Stimulated activated CD4-positive, alpha-beta T cell treated with anti-CD3 and anti-CD28 coated beads, Interleukin-4, amount 100 ng/mL, for 4 hours (primary cell): ENCODE measurements at places on chromosomes 13 and 19.

- DNase-seq = peak; percentile 29
Observed at GRCh38 chr19:55251341-55252081, 7.3 kb downstream of the PPP6R1 start.

GRCh38 chr13:68588623-68589022, 1358.5 kb upstream of the PCDH9 start:
- DNase-seq = no peak

DNA sequence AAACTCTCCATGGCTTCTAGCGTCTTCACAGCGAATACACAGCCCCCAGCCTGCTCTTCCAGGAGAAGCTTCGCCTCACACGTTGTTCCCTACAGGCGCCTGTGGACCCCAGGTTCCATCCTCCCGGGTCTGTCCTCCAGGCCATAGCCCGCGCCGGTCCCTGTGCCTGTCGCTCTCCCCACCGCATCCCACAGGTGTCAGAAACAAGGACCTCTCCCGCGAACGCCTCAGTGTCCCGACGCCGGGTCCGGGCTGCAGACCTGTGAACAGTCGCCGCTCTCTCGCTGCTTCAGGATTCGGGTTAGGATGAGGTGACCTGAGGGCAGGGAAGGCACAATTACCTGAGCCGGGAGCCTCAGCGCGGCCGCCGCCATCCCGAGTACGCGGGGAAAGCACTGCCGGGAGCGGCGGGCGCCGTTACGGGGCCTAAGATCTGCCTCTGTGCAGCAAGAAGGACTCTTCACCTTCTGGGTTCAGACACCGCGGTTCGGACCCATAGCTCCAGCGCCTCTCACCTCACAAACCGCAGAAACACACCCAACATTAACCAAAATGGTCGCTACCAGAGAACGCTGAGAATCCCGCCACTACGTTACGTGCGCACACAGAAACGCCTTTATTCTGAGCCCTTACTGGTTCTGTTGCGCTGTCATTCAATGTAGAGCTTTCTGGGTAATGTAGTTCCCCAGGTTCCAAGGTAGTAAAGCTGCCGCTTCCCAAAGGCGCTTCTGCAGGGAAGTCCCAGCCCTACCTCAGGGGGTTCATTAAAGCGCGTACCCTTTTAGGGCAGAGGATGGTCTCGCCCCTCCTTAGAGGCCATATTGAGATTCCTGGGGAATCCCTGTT, at the start of gene ZNF418:
ZNF418 (minus strand) TSS at position 583 of the 846 bp plus-strand sequence. CDS start 1,580 bp downstream, outside the sequence.
- no peak for DNase-seq

GRCh38 chr13:74203576-74203975, 69.4 kb upstream of the KLF12 start:
- DNase-seq = no peak

DNA sequence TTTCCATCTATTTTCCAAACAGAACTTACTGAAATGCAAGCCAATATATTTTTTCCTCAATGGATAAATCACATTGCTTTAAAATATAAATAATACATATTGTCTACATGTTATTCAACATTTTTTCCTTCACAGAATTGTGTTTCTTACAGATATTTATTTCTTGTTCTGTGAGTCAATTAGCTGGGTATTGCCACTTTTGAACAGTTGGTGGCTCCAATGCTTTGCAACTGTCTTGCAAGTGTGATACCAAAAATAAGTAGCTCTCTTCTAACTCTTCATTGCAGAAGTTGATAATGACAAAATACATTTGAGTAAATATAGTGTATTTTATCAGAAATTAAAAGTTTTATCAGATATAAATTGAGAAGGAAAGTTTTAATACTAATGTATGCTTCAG, 17.1 kb upstream of the GPC5 start:
- no peak for DNase-seq

DNA sequence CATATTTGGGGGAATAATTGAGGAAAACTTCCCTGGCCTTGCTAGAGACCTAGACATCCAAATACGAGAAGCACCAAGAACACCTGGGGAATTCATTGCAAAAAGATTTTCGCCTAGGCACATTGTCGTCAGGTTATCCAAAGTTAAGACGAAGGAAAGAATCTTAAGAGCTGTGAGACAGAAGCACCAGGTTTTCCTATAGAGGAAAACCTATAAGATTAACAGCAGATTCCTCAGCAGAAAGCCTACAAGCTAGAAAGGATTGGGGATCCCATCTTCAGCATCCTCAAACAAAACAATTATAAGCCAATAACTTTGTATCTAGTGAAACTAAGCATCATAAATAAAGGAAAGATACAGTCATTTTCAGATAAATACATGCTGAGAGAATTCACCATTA, 114.9 kb downstream of the PIBF1 start:
- DNase-seq = no peak

GRCh38 chr13:96090240-96091101, 564 bp downstream of the HS6ST3 start:
- DNase-seq = no peak

GRCh38 chr13:110250258-110250891, 56.6 kb downstream of the COL4A1 start:
- DNase-seq = no peak

DNA sequence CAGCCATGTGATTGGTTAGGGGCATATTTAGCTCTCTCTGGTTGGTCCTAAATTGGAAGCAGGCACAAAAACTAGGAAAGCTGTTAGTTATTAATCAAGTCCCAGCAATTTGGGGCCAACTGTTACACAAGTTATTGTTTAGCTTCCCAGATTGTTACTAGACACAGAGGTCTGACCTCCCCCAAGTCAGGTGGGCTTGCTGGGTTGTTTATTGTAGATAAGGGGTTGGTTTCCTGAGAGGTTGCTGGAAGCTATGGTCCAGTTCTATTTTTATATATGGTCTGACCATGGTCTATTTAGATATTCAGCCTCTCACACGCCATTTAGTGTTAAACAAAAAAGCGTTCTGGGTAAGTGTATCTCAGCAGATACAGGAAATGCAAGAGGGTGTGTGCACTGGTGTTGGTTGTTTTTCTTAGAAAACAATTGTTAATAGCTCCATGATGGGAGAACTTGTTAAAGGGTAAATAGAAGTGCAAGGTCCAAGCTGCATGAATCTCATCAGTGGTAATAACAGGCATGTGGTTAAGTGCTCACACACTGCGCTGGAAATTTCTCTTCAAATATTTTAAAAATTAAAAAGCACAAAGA, 150.0 kb downstream of the RAP2A start:
- DNase-seq = no peak

DNA sequence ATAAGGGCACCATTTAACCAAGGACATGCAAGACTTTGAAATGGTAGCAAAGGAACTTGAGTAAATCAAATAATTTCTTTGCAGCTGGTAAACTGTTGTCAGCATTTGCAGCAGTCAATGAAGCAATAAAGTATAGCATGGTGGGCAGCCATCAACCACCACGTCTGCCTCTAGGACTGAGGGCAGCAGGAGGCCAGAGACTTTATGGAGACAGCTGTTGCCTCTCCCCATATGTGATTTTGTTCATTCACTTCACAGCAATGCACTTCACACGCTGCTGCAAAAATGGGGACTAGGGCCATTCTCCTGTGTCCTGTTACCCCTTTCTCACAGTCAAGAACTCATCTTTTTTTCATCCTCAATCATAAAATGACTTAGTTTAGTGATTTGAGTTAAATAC, 51.3 kb upstream of the PCDH9 start:
- DNase-seq = no peak

GRCh38 chr13:72694314-72694713, 33.1 kb downstream of the MZT1 start:
- no peak for DNase-seq

DNA sequence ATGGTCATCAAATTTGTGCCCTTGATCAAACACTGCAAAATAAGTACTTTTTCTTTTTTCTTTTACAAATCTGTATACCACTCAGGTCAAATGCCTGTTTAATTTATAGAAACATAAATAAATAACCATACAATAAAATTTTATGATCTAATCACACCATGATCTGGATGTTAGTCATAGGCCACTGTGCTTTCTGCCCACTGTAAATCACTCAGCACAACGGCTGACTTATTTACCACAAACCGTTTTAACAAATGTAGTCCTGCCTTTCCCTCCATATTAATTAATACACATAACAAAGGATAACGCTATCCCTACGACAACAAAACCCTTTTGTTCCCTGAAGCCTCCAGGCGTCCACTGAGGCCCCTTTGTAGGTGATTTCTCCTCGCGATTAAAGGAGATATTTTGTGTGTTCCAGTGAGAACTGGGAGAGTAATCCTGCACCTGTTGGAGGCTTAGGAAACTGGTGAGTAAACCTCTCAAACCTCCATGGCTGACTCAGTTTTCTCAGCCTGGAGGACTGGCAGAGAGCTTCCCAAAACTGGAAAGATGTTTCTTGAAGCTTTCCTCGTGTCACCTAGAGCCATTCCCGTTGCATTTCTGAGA, 477.1 kb upstream of the SGCG start:
- DNase-seq = no peak

GRCh38 chr13:49676581-49677298, 14.5 kb downstream of the EBPL start:
- DNase-seq = no peak

DNA sequence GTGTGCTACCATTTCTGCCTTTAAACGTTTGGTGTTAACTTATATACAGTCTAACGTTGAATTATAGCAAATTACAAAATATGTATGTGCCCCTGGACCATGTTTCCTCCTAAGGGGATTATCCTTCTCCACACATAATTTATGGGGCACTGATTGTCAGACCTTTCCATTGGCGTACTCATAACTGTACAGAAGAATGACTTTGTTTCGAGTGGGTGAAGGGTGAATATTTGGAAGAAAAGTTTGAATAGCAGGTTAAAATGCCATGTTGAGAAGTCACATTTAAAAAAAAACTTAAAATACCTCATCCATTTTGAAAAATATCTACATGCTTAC, 58.8 kb downstream of the SLC10A2 start:
- DNase-seq = no peak

GRCh38 chr19:1259876-1260748, 9.0 kb upstream of the CIRBP start:
- peak; percentile 52 for DNase-seq

GRCh38 chr13:103557878-103558277, 491.7 kb upstream of the SLC10A2 start:
- no peak for DNase-seq

DNA sequence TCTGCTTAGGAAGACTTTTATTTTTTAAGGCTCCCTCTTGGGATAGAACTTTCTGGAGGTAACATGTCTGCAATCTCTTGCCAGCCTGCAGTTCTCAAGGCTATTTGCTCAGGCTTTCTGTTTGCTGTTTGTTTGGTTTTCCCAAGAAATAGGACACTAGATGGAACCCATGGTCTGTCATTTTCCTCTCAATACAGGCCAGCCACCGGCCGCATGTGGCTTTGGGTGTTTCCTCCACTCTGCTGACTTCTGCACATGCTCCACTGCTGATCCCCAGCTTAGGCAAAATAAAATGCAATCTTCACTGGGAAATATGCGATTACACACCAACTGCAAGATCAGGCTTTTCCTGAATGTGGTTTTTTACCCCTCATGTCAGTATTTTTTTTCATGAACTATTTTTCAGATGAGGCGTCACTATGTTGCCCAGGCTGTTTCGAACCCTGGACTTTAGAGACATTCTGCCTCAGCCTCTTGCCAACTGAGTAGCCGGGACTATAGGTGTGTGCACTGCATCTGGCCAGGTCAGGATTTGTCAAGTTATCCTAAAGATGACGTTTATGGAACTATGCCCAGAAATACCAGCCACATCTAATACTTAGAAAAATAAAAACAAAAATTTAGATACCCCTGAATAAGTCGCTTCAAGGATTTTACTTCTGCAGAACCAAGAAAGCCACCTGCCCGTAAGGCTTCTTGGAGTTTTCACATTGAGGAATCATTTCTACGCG, 94.3 kb upstream of the PABPC3 start:
- no peak for DNase-seq

DNA sequence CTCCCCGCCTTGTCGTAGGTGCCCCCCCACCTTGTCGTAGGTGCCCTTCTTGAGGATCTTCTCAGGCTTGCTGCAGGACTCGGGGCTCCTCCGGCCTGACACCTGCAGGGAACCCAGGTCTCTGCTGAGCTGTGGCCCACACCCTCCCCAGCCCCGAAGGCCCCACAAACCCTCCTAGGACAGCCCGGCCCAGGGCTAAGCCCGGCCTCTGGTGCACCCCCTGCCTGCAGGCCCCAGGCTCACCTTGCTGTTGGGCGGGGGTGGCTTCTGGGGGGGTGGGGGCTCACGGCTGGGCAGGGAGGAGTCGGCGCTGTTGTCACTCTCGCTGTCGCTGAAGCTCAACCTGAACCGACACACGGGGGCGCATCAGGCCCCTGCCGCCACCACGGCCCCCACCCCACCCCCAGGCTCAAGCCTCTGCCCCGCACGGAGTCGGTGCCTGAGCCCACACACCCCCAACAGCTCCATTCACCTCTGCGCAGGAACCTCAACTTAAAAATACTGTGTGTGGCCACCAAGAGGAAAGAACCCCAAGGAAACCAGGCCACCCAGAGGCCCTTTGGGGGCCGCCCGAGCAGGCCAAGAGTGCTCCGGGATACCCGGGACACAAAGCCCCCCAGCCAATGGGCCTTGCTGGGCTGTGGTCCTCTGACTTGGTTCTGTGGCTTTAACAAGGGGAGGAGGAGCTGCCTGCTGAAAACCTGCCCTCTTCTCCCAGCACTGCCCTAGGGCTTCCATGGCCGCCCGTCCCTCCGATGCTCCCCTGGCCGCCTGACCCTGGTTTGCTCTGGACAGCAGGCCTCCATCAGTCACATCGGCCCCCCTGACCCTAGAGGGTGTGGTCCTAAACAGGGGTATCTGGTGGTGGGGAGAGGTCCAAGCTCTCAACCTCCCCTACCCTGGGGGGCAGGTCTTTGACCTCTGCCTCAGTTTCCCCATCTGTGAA, 65.8 kb downstream of the MLLT1 start:
- no peak for DNase-seq

DNA sequence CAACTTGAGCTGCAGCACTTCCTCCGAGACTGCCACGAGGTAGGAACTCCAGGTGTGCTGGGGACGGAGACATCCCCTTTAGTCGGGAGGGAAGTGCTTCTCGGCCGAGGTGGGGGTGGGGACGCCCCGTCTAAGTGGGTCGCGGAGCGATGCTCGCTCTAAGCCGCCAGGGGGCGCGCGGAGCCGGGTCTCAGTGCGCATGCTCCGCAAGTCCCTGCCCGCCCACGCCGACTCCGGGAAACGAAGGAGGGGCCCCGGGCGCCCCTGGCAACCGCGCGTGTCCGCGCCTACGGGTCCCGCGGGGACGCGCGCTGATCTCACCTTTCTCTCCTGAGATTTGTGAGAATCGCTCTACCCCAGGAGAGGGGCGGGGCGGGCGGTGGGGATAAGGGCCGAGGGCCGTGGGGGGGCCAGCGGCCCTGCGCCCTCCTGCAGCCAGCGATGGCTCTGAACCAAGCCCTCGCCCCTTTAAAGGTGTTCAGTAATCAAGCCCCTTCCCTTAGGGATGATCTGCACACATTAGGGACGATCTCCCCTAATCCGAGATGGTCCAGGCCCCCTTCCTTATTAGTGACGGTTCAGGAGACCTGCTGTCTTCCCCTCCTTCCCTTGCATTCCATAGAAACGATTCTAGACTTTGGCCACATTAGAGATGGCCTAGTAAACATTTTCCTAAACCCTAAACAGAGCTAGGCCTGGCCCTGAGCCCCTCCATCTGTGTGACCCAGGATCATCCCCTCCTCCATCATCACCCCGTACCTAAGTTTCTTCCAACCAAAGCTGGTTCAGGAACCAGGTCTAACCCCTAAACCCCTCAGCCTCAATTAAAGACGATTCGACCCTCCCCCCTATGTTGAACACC, 47.3 kb upstream of the SHKBP1 start:
- peak; percentile 87 for DNase-seq
